ENCODE measurements at places on chromosomes 1 and 21. TPM values are rescaled to one million over a fixed set of nuclear protein-coding genes. Genes with fewer than 3 reads are reported as not detected.

DNA sequence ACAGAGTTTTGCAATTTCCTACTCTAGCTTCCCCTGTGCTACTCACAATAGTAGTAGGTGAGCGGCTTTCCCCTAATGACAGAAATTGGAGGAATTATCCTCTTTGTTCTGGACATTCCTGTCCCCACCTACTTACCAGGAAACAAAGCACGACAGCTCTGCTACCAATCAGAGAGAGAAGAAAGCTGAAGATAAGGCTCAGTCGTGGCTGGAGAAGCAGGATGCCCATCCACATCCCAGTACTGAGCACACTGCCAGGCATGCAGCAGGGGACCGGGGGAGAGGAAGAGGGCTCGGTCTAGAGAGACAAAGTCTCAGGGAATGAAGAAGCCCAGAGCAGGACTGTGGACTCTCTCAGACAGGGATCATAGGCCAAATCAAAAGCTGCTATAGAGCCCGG lies 134.1 kb upstream of the KRTAP19-8 start:
- no peak for DNase-seq

- DNase-seq, result no peak
Measured at GRCh38 chr1:143652187-143652586, 319.6 kb downstream of the FAM72C start.

- DNase-seq, result no peak
Measured at GRCh38 chr1:53691326-53691725, 47.6 kb downstream of the GLIS1 start.

The GBP6 gene
- total RNA-seq, result 0.16 TPM

The MAD2L2 gene
- 53.3 TPM for total RNA-seq

The DNALI1 gene
- 35.9 TPM for total RNA-seq

The COL16A1 gene
- total RNA-seq, result 27.9 TPM

The ANGPTL3 gene
- total RNA-seq, result not detected

The OR2L2 gene
- not detected for total RNA-seq

The CFAP74 gene
- total RNA-seq, result not detected

The GART gene
- 92.6 TPM for total RNA-seq

The MARK1 gene
- total RNA-seq, result 0.08 TPM
